Tongue (tissue), 3 donors: ENCODE measurements at places on chromosomes 6 and 20.

- DNase-seq = no peak
These were observed 94.8 kb downstream of the MBOAT1 start for GRCh38 chr6:20117474-20117873.

GRCh38 chr6:7615611-7616383 is 25.8 kb downstream of the SNRNP48 start:
- DNase-seq = peak; percentile 81

DNA sequence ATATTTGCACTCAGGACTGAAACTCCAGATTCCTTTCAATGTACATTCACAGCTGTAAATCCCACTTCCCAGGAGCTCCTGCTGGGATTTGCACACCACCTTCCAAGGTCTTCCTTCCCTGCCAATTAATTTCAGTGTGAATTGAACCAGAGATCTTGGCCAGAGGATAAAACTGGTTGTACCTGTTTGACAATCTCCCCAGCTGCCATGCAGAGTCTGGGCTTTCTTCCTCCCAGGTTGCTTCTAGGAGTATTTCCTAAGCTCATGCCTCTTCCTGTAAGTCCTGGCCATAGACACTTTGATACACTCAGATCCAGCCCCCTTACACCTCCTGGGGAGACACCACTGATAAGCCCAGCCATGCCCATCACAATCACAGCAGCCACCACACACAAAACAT is 15.6 kb downstream of the MAFB start:
- DNase-seq = peak; percentile 46

GRCh38 chr6:9126878-9127560 is 691.7 kb upstream of the SLC35B3 start:
- no peak for DNase-seq

- DNase-seq = peak; percentile 65
These were observed 92.4 kb downstream of the NCR2 start for GRCh38 chr6:41427642-41428335.

GRCh38 chr6:75386050-75386770 is 101.6 kb upstream of the TMEM30A start:
- DNase-seq = no peak

GRCh38 chr6:46072866-46073265 is 56.9 kb upstream of the ENPP4 start:
- DNase-seq = no peak

DNA sequence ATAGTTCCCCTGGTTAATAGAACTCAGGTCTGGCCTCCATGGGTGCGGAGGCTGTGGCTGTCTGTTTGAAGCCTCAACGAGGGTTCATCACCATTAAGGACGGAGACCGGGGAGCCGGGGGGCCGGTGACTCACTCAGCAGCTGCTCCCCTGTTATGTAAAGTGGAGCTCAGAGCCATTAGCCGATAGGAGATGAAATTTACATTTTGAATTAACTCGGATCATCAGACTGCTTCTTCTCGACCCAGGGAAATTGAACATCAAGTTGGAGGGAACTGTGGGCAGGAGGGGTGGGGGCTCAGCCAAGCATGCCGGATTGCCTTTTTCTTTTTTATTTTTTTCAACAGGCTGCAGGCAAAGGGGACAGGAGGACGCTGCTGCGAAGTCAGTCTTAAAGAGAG is 12.3 kb downstream of the PCK1 start:
- no peak for DNase-seq

DNA sequence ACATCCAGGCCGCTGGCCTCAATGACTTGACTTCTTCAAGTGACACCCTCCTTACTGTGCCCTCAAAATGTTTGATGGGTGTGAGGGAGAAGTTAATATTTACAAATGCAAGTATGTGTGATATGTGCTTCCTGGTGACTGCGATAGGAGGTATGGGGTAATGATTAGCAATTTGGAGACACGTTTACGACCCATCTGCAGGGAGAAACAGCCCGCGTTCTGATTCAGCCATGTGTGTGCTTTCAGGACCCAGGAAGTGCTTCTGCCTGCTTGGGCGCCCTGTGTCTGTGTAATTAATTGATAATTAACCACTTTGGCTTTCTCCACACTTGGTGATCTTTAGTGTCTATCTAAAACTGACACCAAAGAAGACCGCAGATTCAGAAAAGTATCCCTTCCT is 25.0 kb downstream of the SIRPA start:
- no peak for DNase-seq

- DNase-seq = no peak
These were observed 117.7 kb downstream of the FIG4 start for GRCh38 chr6:109808837-109809236.

- DNase-seq = no peak
These were observed 1459.9 kb downstream of the GRIK2 start for GRCh38 chr6:102853249-102853955.

- DNase-seq = no peak
These were observed 314.3 kb upstream of the NT5E start for GRCh38 chr6:85135376-85136094.

DNA sequence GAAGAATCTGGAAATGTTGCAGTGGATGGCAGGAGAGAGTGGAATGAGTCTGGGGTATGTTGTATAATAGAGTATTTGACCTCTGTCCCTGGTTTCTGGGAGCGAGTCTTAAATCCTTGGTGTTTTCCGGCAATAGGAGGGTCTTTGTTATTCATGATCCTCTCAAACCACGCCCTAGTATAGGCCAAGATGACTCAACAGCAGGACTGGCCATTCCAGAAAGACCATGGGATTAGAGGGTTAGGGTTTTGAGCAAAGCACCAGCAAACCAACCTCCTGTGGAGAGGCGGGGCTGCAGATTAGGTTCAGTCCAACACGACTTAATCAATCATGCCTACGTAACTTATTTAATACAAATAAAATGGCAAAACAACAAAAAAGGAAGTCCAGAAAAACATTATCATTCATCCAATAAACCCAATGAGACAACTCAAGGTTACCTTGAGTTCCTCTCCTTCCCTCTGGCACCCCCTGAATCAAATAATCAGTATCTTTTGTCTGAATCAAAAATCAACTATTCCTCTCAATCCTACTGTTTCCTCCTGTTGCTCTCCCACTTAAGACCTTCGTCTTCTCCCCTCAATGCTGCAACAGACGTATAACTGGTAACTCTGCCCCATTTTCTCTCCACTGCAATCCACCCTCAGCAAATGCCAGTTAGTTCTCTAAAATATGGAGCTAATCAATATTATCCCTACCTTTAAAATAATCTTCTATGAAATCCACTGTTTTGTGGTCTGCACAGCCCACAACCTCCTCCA is 15.5 kb downstream of the HUS1B start:
- DNase-seq = no peak

DNA sequence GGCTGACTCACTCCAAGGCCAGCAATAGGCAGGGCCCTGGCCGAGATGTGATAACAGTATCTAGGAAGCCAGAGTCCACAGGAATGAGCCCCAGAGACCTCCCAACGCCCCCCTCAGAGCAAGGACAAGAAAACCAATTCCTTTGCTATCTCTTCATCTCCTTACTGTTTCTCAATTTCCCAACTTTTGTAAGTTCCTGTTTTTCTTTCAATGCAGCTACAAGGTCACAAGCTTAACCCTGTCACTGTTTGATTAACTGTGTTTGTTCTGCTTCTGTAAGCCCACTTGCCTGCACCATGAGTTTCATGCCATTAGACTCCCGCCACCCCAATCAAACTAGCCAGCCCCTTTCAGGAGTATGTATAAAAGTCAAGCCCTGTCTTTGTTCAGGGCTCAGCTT is 3.5 kb downstream of the FKBP1C start:
- DNase-seq = no peak

- DNase-seq = no peak
These were observed 9.7 kb upstream of the EDN1 start for GRCh38 chr6:12280458-12280857.

GRCh38 chr6:72081871-72082270 is 195.5 kb downstream of the RIMS1 start:
- no peak for DNase-seq

DNA sequence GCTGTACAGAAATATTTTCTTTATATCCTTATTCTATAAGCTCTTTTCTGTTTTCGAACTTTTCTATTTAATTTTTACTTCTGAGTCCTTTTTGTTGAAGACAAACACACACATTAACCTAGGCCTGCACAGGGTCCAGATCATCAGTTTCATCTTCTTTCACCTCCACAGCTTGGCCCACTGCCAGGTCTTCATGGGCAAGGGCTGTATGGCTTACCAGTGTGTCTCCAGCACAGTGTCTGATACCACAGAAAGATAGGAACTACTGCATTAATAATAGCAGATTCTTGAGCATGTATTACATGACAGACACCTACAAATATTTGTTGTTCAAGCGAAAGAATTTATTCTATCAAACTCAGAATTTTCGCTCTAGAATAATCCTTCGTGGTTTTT is 24.4 kb downstream of the QKI start:
- peak; percentile 51 for DNase-seq

- DNase-seq = no peak
These were observed 355.9 kb downstream of the BTBD9 start for GRCh38 chr6:38283734-38284362.

DNA sequence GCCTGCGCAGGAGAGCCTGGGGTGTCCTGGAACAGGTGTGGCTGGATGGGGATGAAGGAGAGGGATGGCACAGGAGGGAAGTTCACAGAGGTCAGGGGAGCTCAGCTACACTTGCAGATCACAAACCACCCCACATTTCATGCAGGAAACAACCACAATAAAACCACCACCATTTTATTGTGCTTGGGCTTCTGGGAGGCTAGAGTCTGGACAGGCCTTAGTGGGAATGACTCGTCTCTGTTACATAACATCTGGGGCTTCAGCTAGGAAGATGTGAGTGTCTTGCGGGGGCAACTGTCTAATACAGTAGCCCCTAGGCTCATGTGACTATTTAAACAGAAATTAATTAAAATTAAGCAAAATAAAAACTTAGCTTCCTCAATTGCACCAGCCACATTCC is 33.4 kb downstream of the SNX5 start:
- DNase-seq = no peak

GRCh38 chr20:33918662-33919061 is 75.0 kb upstream of the RALY start:
- no peak for DNase-seq

GRCh38 chr6:35177157-35177556 is 36.0 kb upstream of the TCP11 start:
- no peak for DNase-seq

GRCh38 chr6:74768120-74768519 is 437.7 kb downstream of the COL12A1 start:
- no peak for DNase-seq

DNA sequence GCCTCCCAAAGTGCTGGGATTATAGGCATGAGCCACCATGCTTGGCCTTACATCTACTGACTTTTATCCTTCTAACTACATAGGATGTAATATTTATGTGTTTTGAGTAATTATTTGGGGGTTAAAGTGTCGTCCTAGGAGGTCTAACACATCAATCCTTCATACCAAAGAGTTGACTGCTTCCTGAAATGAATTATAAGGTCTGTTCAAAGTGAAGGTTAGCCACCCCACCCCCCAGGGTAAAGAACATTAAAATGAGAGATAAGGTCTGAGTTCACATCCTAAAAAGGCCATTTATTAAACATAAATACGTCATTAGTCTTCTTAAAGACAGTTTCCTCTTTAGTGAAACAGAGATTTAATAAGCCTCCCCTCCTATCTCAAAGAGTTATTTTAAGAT is 33.8 kb downstream of the TNFAIP3 start:
- DNase-seq = no peak

- no peak for DNase-seq
These were observed 411.1 kb upstream of the HTR1E start for GRCh38 chr6:86526238-86526637.

GRCh38 chr6:108806171-108806570 is 42.1 kb upstream of the ARMC2 start:
- no peak for DNase-seq

DNA sequence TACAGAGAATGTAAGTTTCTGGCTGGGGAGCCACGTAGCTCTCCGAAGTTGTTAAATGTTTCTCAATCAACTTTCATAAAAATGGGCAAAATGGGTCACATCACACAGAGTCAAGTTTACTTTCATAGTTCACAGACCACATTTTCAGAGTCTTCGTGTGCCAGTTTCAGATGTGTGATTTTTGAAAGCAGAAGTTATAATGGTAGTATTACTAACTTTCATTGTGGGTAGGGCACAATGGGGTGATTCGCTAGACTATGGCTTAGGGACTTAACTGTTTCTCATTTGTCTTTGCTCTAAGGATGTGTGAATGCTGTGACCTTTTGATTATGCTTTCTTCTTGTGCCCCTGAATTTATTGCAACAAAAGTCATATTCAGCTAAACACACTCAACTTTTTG is 109.0 kb upstream of the SUPT3H start:
- no peak for DNase-seq

- DNase-seq = no peak
These were observed 9.7 kb downstream of the MSH5 start for GRCh38 chr6:31749301-31750036.

DNA sequence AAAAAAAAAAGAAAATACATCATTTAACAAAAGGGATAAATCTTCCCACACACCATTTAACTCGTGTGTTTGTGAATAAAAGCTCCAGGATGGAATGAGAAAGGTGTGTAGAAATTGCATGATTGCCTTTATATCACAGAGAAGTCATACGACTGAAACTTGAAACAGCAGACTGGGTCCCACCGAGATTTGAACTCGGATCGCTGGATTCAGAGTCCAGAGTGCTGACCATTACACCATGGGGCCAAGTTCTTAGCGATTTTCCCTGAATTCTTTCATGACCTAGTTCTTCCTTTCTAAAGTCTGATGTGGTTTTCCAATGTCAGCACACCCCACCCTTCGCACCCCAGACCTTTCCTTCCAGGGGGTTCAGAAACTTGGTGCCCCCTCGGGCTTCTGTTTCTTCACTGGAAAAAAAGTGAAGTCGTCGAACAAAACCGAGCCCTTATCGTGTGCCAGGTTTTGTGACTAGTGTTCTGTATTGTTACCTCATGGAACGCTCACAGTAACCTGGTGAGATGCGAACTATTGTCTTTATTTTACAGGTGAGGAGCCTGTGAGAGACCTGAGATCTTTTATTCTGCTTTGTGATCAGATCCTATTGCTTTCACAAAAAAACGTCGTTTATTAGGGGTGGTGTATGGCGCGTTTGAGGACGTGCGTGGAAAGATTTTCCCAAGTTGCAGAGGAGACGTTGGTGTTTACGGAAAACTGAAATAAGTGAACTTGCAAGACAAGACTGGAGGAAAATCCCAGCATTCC is 120.8 kb downstream of the OR2B2 start:
- peak; percentile 89 for DNase-seq

DNA sequence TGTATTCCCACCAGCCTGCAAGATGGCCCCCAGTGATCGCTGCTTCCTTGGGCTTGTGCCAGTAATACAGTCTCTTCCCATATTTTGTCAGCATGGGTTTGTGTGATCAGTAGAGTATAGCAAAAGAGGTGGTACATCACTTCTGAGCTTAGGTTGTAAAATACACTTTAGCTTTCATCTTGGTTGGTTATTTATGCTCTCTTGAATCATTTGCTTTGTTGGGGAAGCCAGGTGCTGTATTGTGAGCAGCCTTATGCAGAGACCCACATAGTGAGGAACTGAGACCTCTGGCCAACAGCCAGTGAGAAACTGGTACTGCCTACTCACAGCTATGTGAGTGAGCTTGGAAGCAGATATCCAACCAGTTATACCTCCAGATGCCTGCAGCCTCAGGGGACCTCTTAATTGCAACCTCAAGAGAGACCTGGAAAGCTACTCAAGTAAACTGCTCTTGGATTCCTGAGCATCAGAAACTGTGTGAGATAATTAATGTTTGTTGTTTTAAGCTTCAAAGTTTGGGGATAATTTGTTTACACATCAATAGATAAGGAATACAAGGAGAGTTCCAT is 229.3 kb downstream of the FARS2 start:
- no peak for DNase-seq

- DNase-seq = no peak
These were observed 273.0 kb upstream of the PREP start for GRCh38 chr6:105675715-105676397.

GRCh38 chr6:57135885-57136284 is 36.2 kb upstream of the BAG2 start:
- peak; percentile 5 for DNase-seq

GRCh38 chr6:43671801-43672690 is 15.5 kb downstream of the MRPS18A start:
- DNase-seq = no peak
